Germinal center (tissue), 1 donor: ENCODE measurements at places on chromosomes 6 and 20.

DNA sequence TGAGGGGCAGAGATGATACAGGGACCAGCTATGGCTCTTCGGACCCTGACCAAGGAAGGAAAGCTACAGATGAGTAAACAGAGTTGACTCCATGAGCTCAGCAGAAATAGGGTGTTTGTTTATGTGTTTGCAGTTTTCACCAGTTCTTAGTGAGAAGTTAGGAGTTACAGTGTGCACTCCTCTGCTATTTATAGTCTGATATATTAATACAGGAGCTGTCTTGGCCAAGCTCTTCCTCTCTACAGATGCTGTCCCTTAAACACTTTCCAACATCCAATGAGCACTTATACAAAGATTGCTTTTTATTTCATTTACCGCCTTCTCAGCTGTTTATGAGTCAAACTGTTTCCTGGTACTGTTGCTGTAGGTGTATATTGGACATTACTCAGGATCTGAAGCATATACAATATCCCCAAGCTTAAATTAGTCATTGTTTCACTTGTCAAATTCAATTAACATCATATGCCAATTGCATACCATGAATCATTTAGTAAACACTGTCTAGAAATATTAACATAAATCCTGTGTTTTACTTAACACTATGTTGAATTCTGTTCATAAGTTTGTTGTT is 618.0 kb downstream of the PRKN start:
- no peak for DNase-seq

GRCh38 chr20:9236458-9236857 is 167.6 kb downstream of the PLCB4 start:
- DNase-seq: no peak

- no peak for DNase-seq
Observed at GRCh38 chr6:154706389-154706788, 26.8 kb upstream of the SCAF8 start.

DNA sequence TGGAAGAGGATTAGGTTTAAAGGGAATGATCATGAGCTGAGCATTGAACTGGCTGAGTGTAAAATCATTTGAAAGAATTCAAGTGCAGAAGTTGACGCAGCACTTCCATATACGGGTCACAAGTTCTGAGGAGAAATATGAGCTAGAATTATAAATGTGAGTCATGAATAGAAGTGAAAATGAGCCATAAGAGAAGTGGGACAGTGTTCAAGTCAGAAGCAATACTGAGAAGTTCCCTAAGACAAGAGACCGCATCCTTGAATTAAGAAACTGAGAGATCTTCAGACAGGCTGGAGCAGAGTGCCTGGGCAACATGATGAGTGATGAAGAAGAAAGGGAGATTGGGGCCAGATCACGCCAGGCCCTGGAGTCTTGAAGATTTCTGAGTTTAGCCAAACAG is 209.7 kb downstream of the TBX18 start:
- DNase-seq: no peak

- no peak for DNase-seq
Observed at GRCh38 chr6:137698636-137699030, 168.4 kb upstream of the TNFAIP3 start.

DNA sequence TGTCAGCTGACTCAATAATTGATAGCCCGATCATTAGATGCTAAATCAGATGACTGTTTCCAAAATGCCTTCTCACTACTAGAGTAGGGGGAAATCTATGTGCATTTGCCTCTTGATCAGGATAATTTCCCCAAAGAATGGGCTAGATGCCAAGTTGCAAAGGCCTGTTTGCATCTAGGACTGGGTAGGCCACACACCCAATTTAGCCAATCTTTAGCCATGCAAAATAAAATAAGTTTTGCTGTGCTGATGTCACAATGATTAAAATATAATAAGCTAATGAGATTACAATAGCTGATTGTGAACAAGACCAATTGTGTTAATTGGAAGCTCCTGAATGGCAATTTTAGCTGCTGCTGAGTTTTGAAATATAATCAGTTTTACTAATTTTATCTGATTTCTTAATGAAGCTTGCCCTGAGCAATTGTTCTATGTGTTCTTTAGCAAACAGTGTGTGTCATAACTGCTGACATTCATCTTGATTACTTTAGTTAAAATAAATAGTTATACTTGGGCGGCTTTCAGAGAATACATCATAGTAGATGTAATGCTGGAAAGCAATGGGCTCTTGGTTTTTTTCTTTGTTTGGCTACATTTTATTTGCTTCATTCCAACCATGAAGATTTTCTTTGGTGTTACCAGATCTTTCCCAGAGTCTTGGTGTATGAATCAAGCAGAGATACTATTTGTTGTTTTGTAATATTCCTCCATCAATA is 973.2 kb upstream of the SLC35B3 start:
- no peak for DNase-seq

- DNase-seq: no peak
Observed at GRCh38 chr6:28742668-28743270, 181.0 kb downstream of the TRIM27 start.

DNA sequence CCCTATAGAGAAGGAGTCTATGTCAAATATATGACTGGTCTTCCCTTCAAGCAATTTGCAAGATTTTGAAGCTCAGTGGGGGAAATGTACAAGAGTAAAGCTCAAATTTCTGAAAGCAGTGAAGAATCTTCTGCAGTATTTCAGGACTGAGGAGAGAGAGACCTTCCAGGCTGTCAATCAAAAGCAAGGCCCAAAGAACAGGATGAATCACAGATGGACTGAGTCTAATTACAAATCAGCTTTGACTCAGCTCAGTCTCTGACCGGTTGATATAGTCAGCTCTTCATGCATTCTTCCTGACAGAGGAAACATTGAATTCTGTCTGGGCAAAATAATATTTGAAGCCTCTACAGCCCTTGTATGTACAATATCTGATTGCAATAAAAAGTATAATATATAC is 7.7 kb upstream of the HTR1B start:
- DNase-seq: no peak

GRCh38 chr20:22687676-22688349 is 103.4 kb upstream of the FOXA2 start:
- no peak for DNase-seq

DNA sequence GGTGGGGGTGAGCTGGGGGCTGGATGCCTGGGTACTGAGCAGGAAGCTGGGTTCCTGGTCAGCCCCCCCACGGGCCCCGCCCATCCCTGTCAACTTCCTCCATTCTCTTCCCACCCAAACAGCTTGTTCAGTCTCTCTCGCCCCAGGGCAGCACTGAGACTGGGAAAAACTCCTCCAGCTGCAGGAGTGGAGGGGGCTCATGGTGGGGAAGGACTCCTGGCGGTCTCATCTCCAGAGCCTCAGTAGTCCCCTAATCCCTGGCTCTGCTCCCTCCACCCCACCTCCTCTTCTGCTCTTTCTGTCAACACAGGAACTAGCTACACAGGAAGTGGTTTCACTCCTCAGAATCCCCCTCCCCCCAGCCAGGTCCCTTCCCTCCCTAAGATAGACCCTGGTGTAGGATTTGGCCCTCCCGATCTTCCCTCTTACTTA is at the start of gene GPSM3:
TSS of gene GPSM3 (minus strand) at position 36 of the 432 bp plus-strand sequence. CDS start 130 bp downstream, outside the sequence.
- DNase-seq: peak; percentile 65

GRCh38 chr6:135289816-135290215 is 108.7 kb downstream of the MYB start:
- DNase-seq: no peak

DNA sequence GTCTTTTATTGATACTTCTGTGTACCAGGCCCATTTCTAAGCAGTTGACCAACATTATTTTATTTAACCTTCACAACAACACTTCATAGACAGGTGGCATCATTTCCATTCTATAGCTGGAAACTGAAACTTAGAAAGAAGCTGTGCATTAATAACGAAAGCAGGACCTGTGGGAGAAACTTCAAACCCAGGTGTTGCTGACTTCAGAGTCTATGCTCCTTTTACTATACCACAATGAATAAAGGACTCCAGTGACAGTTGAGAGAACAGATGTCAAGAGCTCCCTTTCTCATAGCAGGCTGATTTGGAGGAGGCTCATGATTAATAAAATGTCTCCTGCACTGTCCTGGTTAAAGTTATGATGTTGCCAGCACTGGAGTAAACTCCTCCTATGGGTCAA is 56.6 kb upstream of the POU3F2 start:
- DNase-seq: no peak

DNA sequence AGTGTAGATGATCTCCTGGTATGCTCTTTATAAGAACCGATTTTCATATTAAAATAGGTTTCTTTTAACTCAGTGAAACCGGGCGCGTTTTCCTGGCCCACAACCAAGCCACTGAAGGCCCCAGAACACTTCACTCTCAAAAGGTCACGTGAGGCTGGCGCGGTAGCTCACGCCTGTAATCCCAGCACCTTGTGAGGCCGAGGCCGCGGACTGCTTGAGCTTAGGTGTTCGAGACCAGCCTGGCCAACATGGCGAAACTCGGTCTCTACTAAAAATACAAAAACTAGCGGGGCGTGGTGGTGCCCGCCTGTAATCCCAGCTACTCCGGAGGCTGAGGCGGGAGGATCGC is 402 bp upstream of the TAF8 start:
- DNase-seq: no peak

DNA sequence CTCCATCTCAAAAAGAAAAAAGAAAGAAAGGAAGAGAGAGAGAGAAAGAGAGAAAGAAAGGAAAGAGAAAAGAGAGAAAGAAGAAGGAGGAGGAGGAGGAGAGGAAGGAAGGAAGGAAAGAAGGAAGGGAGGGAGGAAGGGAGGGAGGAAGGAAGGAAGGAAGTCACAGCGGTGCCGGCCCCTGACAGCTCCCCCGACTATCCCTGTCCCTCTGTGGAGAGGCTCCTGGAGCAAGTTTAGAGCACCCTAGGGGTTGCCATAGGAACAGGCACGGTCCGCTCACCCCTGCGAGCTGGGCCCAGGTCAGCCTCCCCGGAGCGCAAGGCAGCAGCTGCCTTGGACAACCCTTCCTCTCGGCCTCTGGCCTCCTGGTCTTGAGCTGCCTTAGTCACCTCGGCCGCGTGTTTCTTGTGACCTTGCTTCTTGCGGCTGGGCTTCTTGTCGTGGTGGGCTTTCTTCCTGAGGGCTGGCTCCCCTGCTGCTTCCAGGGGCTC is 6.8 kb downstream of the BNIP5 start:
- DNase-seq: no peak

DNA sequence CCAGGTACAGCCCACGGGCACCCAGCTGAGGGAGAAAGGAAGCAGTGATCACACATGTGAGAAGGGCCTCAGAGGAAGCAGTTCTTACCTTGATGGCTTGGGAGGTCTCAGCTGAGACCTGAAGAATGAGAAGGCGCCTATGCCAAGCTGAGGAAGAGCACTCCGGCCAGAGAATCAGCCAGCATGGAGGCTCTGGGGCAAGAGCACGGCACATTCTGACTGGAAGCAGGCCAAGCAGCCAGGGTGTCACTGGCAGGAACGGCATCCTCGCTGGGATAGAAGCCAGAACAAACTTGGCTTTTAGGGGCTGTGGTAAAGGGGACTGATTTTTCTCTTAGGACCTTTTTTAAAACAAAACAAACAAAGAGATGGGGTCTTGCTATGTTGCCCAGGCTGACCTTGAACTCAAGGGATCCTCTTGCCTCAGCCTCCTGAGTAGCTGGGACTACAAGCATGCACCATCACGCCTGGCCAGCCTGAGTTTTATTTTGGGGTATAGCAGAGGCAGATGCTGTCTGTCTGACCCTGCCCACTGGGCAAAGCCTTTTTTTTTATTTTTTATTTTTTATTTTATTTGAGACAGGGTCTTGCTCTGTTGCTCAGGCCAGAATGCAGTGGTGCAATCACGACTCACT is 17.6 kb downstream of the GHRH start:
- DNase-seq: no peak

DNA sequence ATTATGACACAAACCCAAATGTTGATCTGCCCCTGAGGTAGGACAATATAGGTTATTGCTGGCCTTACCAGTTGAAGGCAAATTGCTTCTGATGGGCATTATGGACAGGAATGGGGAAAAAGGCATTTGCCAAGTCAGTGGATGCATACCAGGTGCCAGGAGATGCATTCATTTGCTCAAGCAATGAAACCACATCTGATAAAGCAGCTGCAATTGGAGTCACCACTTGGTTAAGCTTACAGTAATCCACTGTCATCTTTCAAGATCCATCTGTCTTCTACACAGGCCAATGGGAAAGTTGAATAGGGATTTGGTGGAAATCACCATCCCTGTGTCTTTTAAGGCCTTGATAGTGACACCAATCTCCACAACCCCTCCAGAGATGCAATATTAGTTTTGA is 648.6 kb downstream of the COL12A1 start:
- DNase-seq: no peak
